ENCODE measurements at places on chromosomes 6 and 20. TPM values are rescaled to one million over a fixed set of nuclear protein-coding genes. Genes with fewer than 3 reads are reported as not detected.

GRCh38 chr6:42001506-42001905 lies 48.8 kb upstream of the TAF8 start:
- peak overlapping the region; percentile 70 for H3K27ac ChIP-seq
- peaks cover 28% of the 10 kb centered on the region for H3K36me3 ChIP-seq

DNA sequence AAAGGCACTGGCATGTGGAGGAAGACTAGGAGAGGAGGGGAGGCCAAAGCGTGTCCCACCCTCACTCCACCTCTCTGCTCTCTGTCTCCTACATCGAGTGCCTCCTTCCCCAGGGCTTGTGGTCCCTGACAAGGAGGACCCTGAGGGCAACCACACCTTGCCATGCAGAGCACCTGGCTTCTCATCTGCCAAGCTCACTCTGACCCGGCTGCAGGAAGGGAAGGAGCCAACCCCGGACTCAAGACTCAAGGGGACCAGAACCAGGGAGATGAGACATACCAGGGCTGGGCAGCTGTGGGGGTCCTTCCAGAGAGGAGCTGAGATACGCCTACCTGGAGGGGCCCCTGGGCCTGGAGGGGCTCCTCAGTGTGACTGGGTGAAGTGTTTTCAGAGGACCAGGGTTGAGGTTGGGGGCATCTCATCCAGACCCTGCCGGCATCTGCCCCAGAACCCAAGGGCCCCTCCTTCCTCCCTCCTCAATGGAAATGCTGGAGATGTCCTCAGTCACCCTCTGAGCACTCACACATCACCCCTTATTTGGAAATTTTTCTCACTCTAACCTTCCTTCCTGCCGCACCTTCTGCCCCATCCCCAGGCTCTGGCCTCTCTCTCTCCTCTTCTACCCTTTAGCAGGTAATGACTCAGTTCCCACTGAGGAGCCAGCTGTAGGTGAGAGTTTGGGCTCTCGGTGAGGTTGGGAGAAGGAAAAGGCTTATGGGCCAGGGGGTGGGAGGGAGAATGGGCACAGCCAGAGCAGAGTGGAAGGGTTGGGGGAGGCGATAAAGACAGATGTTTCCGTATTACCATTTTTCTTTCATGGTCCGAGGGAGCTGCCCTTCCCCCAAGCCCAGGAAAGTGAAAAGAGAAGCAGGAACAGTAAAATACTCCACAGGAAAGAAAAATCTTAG lies 32.0 kb upstream of the POU5F1 start:
- H3K4me3 ChIP-seq, result peak overlapping the region; percentile 85
- H3K27ac ChIP-seq, result peak overlapping the region; percentile 94
- peaks cover 25% of the 10 kb centered on the region for H3K36me3 ChIP-seq
- peak; percentile 37 for DNase-seq
- peaks cover 50% of the 10 kb centered on the region for H3K4me1 ChIP-seq

DNA sequence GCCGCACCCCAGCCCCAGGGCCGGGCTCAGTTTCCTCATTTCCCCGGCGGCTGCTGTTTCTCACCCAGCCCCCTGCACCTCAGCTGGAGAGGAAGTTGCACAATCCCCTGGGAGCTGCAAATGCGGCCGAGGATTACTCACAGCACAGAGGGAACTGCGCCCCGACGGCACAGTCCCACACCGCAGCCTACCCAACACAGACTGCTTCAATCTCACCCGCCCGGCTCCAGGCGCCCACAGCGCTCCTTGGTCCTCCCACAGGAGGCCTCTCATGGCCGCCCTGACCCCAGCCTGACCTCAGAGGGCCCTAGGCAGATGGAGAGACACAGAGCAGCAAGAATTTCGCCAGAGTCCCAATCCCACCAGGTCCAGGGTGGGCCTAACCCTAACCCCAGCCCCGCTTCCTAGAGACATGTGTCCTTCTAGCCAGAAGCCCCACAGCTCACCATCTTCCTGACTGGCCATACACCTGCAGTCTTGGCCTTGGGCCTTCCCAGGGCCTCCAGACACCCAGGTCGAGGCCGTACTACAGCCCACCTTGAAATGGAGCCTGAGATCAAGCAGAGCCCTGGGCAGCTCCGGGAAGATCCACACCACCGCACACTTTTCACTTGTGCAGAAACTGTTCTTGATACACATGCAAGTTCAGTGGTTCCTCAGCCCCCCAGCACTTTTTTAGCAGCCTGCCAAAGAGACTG lies 11.7 kb downstream of the TFEB start:
- no peak for DNase-seq
- peaks cover 16% of the 10 kb centered on the region for H3K4me1 ChIP-seq
- no peaks in the 10 kb centered on the region for H3K36me3 ChIP-seq
- H3K27me3 ChIP-seq, result no peaks in the 10 kb centered on the region

DNA sequence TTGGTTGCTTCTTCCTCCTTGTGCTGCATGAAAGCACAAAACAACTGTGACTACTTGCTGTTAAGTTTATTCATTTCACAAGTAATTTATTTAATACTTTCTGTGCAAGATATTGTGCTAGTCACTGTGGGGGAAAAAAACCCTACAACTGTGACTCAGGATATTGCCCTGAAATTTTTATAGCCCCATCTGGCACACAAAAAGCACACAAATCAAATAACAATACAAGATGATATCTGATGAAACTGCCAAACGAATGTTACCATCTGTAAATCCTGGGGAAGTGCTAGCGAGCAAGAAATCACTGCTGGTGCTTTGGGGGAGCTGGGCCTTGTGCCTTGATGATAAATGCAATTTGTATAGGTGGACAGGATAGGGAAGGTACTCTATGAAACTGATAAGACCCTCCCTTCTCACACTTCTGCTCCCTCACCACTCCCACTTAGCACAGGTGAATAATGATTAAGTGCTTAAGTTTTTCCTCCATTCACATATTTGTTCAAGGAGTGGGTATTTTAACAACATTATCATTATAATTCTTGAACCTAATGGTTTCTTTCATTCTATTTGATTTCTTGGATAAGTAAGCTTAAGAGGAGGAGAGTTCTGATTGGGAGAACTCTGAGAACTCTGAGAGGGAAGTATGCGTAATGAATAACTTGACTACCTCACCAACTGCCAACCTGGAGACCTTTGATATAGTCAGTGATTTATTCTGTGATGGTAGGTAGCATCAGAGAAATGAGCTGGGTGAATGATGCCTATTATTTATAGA lies 115.3 kb downstream of the RTN4IP1 start:
- H3K4me1 ChIP-seq, result peaks cover 45% of the 10 kb centered on the region
- H3K27me3 ChIP-seq, result no peaks in the 10 kb centered on the region
- DNase-seq, result no peak
- H3K36me3 ChIP-seq, result no peaks in the 10 kb centered on the region

GRCh38 chr6:130752267-130752666 lies 74.9 kb upstream of the SMLR1 start:
- peaks cover 6% of the 10 kb centered on the region for H3K27me3 ChIP-seq
- H3K4me3 ChIP-seq, result no peak overlapping the region
- no peak for DNase-seq
- H3K4me1 ChIP-seq, result no peaks in the 10 kb centered on the region
- no peak overlapping the region for H3K27ac ChIP-seq

DNA sequence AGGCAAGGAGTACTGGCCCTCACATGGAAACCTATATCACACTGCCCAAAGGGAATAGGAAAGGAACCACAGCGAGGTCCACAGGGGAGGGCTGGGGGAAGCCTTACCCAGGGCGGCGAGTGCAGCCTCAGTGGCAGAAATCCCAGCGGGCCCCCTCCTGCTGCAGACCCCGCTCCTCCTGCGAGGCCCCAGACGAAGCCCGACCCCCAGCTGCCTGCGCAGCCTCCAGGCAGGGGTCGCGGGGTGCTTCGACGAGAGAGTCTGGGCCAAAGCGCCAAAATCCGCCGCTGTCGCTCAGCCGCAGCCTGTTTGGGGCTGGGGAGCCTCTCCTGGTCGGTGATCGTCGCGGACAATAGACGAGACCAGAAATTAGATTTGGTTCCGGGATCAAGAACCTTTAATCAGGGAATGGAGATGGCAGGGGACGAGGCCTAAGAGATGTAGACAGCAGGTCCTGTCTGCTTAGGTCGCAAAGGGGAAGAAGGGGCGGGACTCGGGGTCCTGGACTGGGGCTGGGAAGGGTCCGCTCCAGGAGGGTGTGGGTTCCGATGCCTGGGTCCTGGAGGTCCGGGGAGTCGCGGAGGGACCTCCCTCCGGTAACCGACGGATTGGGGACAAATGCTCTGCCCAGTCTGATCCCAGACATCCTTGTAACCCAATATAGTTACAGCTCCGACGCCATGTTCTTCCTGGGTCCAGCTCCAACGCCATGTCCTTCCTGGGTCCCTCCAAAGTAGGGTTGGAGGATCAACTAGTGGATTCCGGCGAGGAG lies 36.4 kb upstream of the HLA-E start:
- no peak overlapping the region for H3K27ac ChIP-seq
- no peaks in the 10 kb centered on the region for H3K36me3 ChIP-seq
- H3K27me3 ChIP-seq, result peaks cover 91% of the 10 kb centered on the region
- H3K4me3 ChIP-seq, result no peak overlapping the region

The CLVS2 gene
- total RNA-seq, result not detected
